ENCODE measurements at places on chromosomes 5 and 9.
A peak's percentile ranks its signal among the peaks of the same experiment; 100 is the strongest.

DNA sequence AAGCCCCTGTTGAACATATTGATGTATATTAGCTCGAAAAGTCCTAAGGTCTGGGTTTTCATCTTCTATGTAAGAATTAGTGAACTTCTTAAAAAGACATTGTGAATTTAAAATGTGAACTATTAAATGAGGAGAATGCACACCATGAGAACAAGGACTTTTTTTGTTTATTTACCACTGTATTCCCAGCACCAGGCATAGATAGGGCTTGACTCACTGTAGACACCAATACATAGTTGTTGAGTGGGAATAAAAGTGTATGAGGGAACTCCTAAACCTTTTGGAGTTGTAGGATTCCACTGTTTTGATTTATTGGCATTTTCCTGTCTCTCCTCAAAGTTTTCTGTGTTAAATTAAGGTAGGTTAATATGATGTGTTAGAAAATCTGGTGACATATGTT, 40.3 kb downstream of the NNT start:
- DNase-seq = no peak

- DNase-seq = no peak
These were observed 590.5 kb downstream of the CSNK1G3 start for GRCh38 chr5:124102486-124102885.

DNA sequence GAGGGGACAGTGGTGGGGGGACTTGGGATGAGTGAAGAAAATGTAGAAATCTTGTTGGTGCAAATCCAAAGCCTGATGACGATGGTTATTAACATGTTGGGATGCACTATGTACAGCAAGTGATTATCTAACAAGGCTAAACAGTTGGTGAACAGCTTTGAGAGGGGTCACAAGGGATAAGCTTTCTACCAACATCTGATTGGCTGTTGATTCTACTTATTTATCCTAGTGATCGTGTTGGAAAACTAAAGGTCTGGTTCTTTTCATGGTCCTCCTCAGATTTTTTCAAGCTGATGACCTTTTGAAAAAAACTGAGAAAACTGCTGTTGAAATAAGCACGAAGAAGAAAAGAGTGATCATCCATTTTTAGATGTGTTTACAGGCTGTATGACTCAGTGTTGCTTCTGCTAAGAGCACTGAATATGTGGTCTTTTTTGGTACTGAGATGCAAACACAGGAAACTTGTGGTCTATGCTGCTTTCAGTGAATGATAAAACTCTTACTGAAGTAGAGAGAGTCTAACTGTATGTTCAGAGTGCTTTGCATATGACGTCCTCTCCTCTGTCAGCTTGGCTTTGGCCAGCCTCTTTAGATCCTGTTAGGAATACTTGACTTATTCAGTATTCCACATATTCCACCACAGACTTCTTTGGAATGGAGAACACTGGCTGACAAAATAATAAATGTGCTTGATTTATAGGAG, 174.8 kb downstream of the SLF1 start:
- DNase-seq = peak; percentile 3

- no peak for DNase-seq
These were observed 16.4 kb downstream of the JADE2 start for GRCh38 chr5:134541736-134542376.

- DNase-seq = no peak
These were observed 18.1 kb upstream of the PDCL start for GRCh38 chr9:122846371-122846940.

GRCh38 chr5:9691261-9691660, 61.1 kb upstream of the TAS2R1 start:
- DNase-seq = no peak

GRCh38 chr9:109440117-109440515, 58.0 kb downstream of the PTPN3 start:
- DNase-seq = no peak

GRCh38 chr5:56737951-56738606, 77.3 kb upstream of the MAP3K1 start:
- peak; percentile 17 for DNase-seq

DNA sequence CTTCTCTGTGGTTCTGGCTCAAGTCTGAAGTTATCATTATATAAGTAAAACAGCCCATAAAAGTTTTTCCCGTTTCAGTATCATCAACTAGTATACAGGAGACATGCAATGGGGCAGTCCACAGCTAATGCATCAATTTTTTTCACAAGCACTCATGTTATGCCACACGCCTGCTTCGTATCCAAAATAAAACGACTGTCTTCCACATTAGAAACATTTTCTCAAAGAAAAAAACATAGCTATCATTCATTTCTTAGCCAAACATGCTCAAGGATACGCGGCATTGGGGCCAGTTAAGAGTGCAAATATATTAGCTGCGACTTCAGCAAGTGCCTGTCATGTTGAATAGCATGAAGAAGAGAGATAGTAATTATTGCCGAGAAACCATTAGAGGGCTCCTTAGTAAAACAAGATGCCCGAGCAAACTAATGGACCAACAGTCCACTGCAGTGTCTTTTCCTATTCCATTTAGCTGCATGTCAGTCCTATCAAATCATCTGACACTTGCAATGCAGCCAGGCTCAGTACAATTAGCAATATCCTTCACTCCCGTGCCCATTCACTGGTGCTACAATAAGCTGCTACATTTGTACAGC, 68.5 kb downstream of the BNC2 start:
- no peak for DNase-seq

DNA sequence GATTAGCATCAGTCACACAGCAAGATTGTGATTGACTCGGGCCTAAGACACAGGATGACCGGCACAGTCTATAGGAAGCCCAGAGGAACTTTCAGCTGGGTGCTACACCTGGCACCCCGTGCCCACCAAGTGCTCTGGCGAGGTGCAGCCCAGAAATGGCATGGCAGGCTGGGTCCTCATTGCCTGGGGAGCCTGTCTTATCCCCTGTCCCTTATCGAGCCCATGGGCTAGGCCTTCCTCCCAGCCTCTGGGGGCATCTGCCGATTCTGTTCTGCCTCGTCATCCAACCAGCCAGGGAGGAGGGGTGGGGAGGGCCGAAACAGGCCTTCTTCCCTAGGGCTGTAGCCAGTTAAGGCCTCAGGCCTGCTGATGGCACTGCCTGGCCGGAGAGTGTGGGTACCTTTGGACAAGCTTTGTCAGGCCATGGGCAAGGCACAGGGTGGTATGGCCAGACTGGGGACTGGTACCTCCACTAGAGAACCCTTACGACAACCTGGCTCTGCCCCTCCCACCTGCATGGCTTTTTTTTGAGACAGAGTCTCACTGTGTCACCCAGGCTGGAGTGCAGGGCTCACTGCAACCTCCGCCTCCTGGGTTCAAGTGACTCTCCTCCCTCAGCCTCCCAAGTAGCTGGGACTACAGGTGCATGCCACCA, 1.6 kb downstream of the GRK6 start:
- peak; percentile 72 for DNase-seq

GRCh38 chr5:83937837-83938236, 217.2 kb upstream of the HAPLN1 start:
- DNase-seq = no peak

- DNase-seq = no peak
These were observed 445.5 kb downstream of the MED10 start for GRCh38 chr5:5932824-5933223.

DNA sequence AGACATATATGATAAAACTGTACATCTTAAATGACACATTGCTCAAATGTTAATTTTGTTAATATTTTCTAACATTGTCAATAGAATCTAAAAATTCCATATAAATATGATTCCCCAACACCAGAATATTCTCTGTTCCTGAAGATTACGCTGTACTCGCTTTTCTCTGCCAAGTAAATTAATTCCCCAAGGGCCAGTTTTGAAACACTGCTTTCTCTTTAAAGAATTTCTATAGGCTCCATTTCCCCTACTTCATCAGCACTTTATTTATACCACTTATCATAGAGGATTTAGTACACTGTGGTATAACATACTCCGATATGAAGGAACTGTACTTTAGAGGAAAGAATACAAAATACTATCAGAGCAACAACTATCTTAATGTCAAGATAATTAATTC, 101.4 kb upstream of the ACOT12 start:
- DNase-seq = no peak

DNA sequence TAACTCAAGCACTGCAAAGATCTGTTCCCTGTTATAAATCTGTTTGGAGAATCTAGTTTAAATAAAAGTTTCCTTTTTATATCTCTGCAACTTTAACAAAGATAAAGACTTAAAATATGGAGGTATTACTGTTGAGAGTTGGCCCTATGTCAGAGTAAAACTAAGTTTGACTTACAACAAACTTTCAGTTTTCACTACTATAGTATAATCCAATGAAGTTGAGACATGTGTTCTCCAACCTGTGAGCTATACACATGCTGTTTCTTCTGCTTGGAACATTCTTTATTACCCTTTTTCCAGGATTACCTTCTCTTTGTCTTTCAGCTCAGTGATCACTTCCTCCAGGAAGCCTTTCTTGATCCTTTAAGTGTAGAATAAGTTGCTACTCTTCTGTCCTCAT, 1109.3 kb downstream of the MAT2B start:
- no peak for DNase-seq

DNA sequence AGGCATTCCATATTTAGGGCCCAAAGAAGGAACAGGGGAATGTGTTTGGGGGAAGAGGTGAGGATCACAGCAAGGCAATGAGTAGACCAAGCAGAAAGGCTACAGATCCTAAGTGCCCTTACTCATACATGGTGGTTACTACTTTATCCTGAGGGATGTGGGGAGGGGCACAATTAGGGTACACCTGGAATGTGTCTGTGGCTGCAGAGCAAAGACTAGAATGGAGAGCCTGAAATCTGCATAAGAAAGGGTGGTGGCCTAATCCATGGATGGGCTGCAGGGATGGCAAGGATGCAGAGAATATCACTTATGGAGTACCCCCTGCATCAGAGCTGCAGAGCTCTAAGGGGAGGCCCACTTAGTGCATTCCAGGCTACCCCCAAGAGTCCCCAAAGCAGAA, 352.6 kb upstream of the TRPC7 start:
- no peak for DNase-seq
